ENCODE measurements at places on chromosomes 16 and 17.

GRCh38 chr17:15273141-15273793, 8.1 kb upstream of the PMP22 start:
- peak; percentile 75 for DNase-seq

- no peak for DNase-seq
Observed at GRCh38 chr17:47663912-47664623, 14.3 kb downstream of the KPNB1 start.

DNA sequence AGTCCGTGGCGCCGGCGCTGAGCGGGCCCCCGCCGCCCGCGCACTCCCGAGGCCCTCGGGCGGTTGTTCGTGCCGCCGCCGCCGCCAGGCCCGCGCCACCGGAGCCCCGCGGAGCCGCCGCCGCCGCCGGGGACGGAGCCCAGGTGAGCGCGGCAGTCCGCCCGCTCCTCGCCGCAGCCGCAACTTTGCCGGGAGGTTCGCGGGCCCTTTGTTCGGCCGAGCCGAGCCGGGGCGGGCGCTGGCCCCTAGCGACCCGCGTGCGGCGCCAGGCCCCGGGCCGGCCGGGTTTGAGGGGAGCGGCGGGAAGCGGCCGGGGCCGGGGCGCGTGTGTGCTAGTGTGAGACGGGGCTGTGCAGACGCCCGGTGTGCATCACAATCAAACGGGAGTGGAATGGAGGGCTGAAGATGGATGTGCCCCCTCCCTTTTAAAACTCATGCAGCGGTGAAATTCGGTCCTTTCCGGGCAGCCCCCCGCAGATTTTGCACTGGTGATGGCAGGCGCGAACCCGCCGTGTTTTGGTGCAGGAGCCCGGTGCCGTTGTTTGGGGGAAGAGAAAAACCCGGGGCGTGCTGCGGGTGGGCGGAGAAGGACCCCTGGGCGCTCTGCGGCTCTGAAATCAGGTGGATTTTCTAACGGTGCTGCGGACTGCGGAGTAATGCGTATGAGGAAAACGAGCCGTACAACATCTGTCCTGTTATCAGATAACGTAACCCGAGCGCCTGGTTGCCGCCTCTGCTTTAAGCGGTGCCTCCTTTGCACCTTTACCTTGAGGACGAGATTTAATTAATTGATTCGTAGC, 823 bp downstream of the TNRC6C start:
- peak; percentile 35 for DNase-seq

DNA sequence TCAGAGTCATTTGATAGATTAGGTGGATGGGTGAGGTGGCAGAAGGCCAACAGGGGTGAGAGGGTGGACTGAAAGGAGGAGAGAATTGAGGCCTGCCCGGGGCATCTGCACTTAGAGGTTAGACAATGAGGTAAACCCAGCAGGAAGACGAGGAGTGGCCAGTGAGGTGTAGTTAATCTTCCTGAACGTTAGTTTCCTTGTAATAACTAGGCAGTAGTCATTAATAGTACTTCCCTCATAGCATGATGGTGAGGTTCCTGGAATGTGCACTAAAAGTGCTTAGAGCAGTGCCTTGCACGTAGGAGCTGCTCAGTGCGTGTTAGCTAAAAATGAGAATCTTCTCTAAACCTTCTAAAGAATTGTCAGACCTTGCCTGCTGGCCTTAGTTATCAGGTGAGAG, 13.5 kb upstream of the KSR1 start:
- no peak for DNase-seq

DNA sequence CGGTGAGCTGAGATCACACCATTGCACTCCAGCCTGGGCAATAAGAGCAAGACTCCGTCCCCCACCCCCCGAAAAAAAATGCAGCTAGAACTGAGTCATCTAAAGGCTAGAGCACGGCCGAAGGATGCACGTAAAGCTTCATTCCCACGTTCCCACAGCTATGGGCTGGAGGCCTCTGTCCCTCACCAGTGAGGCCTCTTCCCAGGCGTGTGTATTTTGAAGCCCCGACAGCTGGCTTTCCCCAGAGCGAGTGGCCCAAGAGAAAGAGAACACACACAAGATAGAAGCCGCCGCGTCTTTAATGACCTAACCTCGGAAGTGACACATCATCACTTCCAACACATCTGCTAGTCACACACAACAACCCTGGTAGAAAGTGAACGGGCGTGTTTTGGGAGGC, 6.6 kb upstream of the KCTD5 start:
- DNase-seq, result no peak

GRCh38 chr16:83925957-83926725, 26.9 kb upstream of the OSGIN1 start:
- DNase-seq, result no peak

- DNase-seq, result no peak
Observed at GRCh38 chr17:43528988-43529814, 16.9 kb downstream of the ETV4 start.

GRCh38 chr16:57734308-57734924, 1.2 kb upstream of the KATNB1 start:
- DNase-seq, result no peak

DNA sequence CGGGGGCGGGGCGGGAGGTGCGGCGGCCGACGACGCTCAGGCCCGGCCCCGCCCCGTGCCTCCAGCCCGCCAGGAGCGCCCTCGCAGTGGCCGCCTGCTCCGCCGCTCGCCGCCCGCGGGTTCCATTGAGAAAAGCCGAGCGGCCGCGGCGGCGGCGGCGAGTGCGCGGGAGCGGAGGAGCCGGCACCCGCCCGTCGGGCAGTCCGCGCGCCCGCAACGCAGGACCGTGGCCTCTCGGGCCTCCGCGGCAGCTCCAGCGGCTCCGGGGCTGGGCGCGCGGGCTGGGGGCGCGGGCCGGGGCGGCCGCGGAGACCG, at the start of gene ZFPM1:
Gene ZFPM1 (plus strand): TSS at position 64 of the 315 bp plus-strand sequence. CDS start 359 bp downstream, outside the sequence.
- no peak for DNase-seq

GRCh38 chr16:66271074-66272060, 95.1 kb upstream of the CDH5 start:
- no peak for DNase-seq

- DNase-seq, result no peak
Observed at GRCh38 chr17:81173052-81173761, 7.2 kb upstream of the AATK start.

DNA sequence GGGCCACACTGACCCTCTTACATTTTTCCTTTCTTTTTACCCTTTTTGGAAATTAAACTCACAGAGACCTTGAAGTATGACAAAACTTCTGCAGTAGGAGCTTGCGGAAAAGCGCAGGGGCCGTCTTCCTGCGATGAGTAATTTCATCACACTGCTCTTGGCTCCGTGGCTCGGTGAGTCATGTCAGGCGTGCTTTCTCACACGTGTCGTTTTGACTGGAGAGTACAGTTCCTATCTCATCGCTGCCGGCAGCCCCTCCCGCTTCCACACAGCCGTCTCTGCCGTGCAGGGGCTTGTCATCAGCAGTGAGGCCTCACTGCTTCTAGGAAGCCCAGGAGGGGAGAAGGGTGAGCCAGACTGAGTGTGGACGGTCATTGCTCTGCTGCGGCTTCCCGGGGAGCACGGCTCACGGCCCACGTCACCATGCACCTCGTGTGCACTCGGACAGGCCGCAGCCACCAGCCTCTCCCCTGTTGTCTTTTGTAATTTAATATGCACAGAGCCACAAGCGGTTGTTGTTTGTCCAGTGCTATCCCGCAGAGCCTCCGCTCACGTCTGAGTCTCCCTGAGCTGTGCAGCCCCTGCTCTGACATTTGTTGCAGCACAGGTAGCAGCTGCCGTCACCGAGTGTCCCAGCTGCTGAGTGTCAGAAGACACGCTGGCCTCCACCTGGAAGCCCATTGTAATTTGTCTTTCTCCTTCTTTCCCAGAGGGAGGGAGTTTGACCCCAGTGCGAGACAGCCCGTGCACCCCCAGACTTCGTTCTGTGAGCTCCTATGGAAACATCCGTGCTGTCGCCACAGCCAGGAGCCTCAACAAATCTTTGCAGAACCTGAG, 99.4 kb upstream of the CHMP6 start:
- peak; percentile 91 for DNase-seq

DNA sequence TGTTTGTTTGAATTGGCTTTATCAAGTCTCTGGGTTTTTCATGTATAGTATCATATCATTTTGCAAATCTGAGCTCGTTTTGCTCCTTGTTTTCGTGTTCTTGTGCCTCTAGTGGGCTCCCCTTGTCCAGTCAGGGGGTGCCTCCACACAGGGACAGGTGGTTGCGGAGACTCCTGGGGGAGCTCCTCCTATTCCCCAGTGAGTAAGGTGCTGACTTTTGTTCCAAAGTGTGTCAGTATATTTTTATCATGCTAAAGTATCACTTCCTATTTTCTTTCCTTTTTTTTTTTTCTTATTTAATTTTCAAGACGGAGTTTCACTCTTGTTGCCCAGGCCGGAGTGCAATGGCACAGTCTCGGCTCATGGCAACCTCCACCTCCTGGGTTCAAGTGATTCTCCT, 30.3 kb upstream of the IL17C start:
- no peak for DNase-seq

DNA sequence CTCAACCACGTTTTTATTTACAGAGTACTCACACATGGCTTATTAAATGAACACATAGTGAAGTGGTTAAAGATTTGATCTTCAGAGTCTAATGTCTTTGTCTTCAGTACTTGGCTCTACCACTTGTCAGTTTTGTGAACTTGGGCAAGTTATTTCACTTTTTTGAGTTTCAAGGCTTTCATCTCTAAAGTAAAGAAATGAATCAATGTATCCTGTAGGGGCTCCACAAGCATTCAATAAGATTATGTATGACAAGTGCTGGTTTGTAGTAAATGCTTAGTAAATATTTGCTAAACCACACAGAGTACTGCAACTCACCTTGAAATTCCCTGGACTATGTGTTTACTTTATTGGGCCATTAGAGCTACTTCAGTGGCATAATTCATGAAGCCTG, 446.0 kb upstream of the GOT2 start:
- DNase-seq, result no peak

GRCh38 chr17:32496395-32497073, 9.7 kb downstream of the CDK5R1 start:
- DNase-seq, result peak; percentile 94

DNA sequence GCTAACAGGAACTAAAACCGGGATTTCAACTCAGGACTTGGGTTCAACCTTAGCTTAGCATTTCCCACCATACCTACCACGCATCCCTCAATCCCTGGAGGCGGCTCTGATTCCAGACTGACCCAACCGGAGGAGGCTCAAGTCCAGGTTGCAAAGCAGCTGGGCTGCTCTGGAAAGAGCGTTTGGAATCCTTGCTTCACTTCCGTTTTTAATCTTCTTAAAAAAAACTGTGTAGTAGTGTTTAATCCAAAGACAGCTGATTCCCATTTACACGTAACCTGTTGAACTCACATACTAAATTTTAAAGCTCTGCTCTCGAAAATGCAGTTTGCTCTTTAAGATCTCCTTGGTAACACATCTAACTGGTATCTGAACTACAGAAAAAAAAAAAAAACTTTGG, 50.0 kb downstream of the NXN start:
- no peak for DNase-seq

GRCh38 chr17:13346996-13347762, 254.6 kb downstream of the HS3ST3A1 start:
- DNase-seq, result peak; percentile 40

DNA sequence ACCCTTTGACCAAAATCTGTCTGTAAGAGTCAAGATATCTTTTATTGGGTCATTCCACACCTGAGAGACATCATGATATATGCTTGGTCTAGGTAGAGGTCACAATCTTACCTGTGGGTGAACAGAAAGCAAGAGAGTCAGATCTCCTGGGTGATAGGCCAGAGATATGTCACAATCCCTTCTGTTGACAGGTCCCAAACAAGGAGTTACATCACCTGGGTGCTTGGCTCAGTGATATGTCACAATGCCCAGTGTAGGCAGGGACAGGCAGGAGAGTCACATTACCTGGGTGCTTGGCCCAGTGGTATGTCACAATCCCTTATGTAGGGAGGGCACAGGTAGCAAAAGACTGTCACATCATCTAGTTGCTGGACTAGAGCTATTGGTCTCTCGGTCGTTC, 1991.2 kb downstream of the TP53TG3F start:
- no peak for DNase-seq

- DNase-seq, result no peak
Observed at GRCh38 chr17:67375716-67376115, 1.4 kb upstream of the PITPNC1 start.

DNA sequence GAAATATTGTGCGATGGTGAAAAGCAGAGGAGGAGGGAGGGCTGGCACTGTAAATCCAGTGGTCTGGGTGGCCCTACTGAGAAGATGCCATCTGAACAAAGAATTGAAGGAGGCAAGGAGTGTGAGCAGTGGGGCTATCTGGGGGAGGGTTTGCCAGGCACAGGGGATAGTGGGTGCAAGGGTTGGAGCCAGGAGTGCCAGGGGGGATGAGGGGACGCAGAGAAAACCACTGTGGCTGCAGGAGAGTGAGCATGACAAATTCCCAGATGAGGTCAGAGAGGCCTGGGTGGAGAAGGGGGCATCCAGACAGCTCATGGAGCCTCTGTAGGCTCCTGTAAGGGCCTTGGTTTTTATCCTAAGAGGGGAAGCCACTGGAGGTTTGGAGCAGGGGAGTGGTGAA, 4.8 kb downstream of the XYLT2 start:
- no peak for DNase-seq

DNA sequence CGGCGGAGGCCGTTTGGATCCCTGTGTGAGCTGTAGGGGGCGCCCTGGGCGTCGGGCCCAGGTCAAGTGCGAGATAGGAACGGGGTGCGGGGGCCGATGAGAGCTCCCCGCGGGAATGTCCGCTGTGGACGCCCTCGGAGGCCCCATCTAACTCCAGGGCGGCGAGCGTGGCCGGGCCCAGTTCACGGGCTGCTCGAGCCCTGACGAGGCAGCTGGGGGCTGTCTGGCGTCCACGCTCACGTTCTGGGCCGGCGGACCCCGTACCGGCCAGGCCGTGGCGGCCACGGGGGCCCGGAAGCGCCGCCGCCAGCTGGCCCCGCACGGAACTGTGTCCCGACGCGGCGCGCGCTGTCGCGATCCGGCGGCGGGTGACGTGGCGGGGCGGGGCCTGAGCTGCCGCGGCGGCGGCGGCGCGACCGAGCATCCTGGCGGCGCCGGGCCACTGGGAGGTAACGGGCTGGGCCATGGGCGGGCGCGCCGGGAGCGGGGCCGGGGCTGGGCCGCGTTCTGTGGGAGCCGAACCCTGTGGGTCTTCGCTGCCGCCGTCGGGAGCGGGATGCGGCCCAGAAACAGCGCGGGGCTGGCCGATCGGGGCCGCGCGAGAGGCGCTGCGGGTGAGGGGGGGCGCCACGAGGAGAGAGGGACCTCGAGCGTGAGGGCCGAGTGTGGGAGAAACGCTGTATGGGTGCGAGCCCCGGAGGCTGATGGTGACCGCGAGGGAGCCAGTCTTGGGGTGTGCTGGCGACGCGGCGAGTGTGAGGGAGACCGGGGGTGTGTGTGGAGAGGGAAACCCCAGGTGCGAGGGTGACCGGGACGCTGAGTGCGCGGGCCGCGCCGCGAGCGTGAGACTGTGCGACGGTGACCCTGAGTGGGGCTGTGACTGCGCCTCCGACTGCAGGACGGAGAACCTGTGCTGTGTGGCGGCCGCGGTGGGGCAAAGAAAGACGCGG, at the start of gene SLC7A6:
Gene SLC7A6 (plus strand): TSS at position 399 of the 950 bp plus-strand sequence. CDS start 10,201 bp downstream, outside the sequence.
- peak; percentile 93 for DNase-seq

GRCh38 chr16:48246066-48246465, 1.3 kb downstream of the ABCC11 start:
- no peak for DNase-seq

- DNase-seq, result no peak
Observed at GRCh38 chr17:69744512-69745070, 330.1 kb downstream of the MAP2K6 start.

- DNase-seq, result no peak
Observed at GRCh38 chr17:73838815-73839214, 194.6 kb upstream of the SDK2 start.

GRCh38 chr17:2041561-2042389, at the start of gene OVCA2:
TSS of gene OVCA2 (plus strand) at chr17:2042022. CDS start at chr17:2042048, 26 bp downstream.
- peak; percentile 92 for DNase-seq

- DNase-seq, result no peak
Observed at GRCh38 chr17:73773702-73774101, 129.5 kb upstream of the SDK2 start.

GRCh38 chr16:49602201-49602975, 228.8 kb downstream of the C16orf78 start:
- DNase-seq, result no peak
